ENCODE measurements at places on chromosomes 11 and 22.

DNA sequence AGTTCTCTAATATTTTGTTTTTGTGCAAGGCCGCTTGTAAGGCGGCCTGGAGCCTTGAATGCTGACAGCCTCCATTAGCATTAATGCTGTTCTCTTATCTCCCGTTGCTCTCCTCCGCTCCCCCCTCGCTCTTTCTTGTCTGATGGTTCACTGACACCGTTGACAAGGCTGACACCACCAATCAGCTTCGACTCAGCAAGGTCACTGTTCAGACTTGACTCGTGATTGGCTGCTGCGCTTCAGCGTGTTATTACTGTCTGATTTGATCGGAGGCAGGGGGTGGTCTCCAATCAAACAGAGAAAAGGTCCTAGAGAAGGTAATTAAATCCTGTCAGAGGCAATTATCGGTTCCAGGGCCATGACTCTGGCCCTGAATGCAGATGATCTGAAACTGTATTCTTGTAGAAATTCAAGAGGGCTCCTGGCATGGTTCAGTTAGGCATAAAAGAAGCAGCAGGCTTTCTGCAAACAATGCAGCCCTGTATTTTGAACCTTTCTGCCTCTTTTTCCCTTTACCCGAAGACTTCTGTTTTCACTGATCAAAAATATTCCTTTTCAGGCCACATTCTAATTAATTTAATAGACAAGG is 49.3 kb upstream of the MPPED2 start:
- no peak overlapping the region for H3K4me3 ChIP-seq
- DNase-seq, result no peak
- no peaks in the 10 kb centered on the region for H3K27me3 ChIP-seq
- no peaks in the 10 kb centered on the region for H3K4me1 ChIP-seq
- H3K36me3 ChIP-seq, result no peaks in the 10 kb centered on the region
- H3K27ac ChIP-seq, result no peak overlapping the region

DNA sequence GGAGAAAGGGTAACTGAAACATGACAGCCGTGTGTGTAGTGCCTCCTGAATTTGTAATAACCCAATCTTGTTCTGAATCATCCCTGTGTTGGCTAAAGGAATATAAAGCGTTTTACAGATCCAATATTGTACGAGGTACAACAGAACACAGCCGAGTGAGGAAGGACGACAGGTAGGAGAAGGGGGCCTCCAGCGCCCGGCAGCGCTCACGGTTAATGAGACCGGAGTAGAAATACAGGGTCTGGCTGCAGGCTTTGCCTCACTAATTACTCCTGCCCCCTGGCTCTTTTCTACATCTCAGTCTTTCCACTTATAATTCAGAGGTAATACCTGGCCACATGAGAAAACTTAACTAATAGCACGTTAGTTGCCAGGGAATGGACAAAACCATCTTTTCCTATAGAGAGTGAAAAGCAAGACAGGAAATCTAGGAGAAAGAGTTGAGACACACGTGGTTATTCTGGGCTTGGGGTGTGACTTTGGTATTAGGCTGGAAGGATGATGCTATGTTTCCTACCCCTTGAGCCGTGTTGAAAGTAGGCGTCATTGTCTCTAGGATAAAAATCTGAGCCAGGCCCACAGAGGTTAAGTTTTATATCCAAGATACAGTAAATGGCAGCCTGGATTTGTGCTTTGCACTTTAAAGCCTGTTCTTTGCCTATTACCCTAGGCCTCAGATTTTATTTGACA is 54.1 kb downstream of the GRIK4 start:
- peaks cover 29% of the 10 kb centered on the region for H3K27me3 ChIP-seq
- no peak overlapping the region for H3K27ac ChIP-seq
- H3K4me1 ChIP-seq, result no peaks in the 10 kb centered on the region
- DNase-seq, result no peak

DNA sequence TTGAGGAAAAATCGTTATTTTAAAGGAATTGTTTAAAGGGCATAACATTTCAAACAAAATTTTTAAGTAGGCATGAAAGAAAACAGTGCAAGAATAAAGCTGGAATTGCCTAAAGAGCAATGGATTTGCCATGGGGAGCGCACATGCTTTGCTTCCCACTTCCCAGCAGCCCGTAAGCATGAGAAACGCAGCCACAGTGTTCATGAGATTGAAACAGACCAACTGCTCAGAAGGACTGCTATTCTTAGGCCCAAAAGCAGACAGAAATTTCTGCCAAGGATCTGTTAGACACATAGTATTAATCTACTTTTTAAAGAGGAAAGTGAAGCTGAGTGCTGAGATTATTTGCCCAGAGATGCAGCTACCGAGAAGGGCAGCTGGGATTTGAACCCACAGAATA is 34.2 kb upstream of the TSKU start:
- H3K36me3 ChIP-seq, result no peaks in the 10 kb centered on the region
- H3K27me3 ChIP-seq, result no peaks in the 10 kb centered on the region
- no peak overlapping the region for H3K4me3 ChIP-seq
- no peak for DNase-seq
- H3K4me1 ChIP-seq, result no peaks in the 10 kb centered on the region
- no peak overlapping the region for H3K27ac ChIP-seq

DNA sequence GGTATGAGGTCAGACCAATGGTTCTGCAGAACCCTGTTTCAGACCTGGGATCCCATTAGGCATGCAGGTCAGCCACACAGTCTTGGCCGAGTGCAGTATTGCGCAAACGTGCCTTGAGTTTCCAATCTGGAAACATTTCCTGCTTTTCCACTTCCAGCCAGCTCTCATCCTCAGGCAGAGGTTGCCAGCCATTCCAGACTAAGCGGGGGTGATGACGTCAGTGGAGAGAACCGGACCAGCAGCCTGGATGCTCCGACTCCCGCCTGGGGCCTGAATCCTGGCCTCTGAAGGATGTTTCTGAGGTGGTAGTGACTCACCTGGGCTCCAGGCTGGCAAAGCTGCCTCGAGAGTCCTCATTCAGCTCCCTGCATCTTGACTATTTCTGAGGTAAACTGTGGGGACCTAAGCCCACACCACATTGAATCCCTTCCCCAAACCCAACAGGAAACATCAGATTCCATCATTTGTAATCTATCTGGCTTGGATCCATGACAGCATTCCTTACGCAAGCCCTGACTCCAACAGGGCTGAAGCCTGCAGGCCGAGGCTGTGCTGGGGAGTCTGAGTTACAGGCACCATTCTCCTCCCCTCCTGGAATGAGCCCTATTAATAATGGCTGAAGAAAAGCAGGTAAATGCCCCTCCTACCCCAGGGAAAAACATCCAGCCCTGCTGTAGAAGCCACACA is 83.0 kb downstream of the ABTB2 start:
- no peak overlapping the region for H3K4me3 ChIP-seq
- DNase-seq, result peak; percentile 73
- no peak overlapping the region for H3K27ac ChIP-seq
- H3K36me3 ChIP-seq, result no peaks in the 10 kb centered on the region
- H3K4me1 ChIP-seq, result no peaks in the 10 kb centered on the region
- no peaks in the 10 kb centered on the region for H3K27me3 ChIP-seq

DNA sequence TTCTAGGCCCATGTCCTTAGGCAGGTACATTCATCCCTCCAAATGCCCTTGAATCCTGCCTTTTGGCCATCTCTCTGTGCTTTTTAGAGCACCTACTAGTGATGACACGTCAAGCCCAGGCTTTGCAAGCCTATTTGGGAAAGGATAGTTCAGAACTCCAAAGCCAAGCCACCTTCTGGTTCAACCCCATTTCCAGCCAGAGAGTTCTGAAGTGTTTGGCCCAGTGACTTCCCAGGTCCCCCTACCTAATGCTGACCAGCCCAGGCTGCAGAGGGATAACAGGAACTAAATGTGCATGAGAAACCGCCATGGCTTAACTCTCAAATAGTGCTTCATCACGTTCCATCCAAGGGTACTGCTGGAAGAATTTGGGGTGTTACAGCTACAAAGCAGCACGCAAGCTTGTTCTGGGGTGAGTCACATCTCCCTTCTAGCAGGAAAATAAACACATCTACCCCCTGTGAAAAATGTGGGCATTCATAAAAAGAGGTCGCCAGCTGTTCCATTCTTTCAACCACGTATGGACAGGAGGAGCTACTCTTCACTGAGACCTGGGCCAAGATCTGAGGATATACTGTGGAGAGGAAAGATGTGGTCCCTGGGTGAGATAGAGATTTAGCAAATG is 2.0 kb upstream of the FXYD6 start:
- no peaks in the 10 kb centered on the region for H3K4me1 ChIP-seq
- H3K27me3 ChIP-seq, result peaks cover 22% of the 10 kb centered on the region
- DNase-seq, result no peak
- no peak overlapping the region for H3K27ac ChIP-seq
- H3K4me3 ChIP-seq, result no peak overlapping the region

GRCh38 chr11:121671283-121672168 is 218.8 kb upstream of the SORL1-AS1 start:
- no peaks in the 10 kb centered on the region for H3K4me1 ChIP-seq
- no peaks in the 10 kb centered on the region for H3K27me3 ChIP-seq
- no peak for DNase-seq
- no peaks in the 10 kb centered on the region for H3K36me3 ChIP-seq
- H3K4me3 ChIP-seq, result no peak overlapping the region
- no peak overlapping the region for H3K27ac ChIP-seq

GRCh38 chr11:28383456-28383855 is 275.3 kb downstream of the METTL15 start:
- H3K27ac ChIP-seq, result no peak overlapping the region
- no peak for DNase-seq
- no peak overlapping the region for H3K4me3 ChIP-seq
- H3K36me3 ChIP-seq, result no peaks in the 10 kb centered on the region
- no peaks in the 10 kb centered on the region for H3K4me1 ChIP-seq

DNA sequence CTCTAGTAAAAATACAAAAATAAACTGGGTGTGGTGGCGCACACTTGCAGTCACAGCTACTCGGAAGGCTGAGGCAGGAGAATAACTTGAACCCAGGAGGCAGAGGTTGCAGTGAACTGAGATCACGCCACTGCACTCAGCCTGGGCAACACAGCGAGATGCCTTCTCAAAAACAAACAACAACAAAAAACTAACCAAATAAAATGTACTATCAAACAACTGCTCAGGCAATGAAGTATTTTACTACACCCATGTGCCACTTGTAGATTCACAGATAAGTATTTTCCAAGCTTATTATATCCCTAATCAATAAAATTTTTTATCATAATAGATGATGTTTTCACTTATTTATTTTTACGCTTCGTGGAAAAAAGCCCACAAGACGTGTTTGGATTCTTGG is 924 bp downstream of the C11orf65 start:
- H3K4me1 ChIP-seq, result no peaks in the 10 kb centered on the region
- H3K27me3 ChIP-seq, result no peaks in the 10 kb centered on the region
- H3K4me3 ChIP-seq, result peak overlapping the region; percentile 59
- peak; percentile 21 for DNase-seq
- H3K27ac ChIP-seq, result peak overlapping the region; percentile 99

GRCh38 chr11:34824425-34824824 is 91.8 kb downstream of the APIP start:
- no peaks in the 10 kb centered on the region for H3K27me3 ChIP-seq
- no peak for DNase-seq
- H3K36me3 ChIP-seq, result no peaks in the 10 kb centered on the region
- H3K4me3 ChIP-seq, result no peak overlapping the region
- peak overlapping the region; percentile 82 for H3K27ac ChIP-seq

- no peaks in the 10 kb centered on the region for H3K36me3 ChIP-seq
- H3K27ac ChIP-seq, result no peak overlapping the region
- H3K4me1 ChIP-seq, result no peaks in the 10 kb centered on the region
- H3K4me3 ChIP-seq, result no peak overlapping the region
- H3K27me3 ChIP-seq, result no peaks in the 10 kb centered on the region
These were observed 8.3 kb downstream of the KRTAP5-11 start for GRCh38 chr11:71574418-71574817.

DNA sequence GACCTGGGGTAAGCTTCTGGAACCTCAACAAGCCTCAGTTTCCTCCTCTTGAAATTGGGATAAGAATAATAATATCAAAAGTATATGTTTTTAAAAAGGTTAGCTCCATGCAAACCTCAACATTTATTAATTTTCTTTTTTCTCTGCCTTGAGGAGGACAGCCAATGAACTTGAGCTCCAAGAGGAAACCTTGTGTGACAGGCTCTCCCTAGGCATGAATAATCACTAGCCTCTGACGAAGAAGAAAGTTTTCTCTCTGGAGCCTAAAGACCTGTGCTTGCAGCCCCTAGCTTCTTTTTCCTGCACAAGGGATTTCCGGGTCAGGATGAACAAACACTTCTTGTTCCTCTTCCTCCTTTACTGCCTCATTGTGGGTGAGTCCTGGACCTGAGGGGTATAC is at the start of gene PATE3:
TSS of gene PATE3 (plus strand) at position 301 of the 400 bp plus-strand sequence. CDS start at position 326, 25 bp downstream.
- H3K36me3 ChIP-seq, result no peaks in the 10 kb centered on the region
- no peak for DNase-seq
- no peak within 1 kb of the TSS for H3K4me3 ChIP-seq
- no peak within 1 kb of the TSS for H3K27ac ChIP-seq
- no peaks in the 10 kb centered on the region for H3K27me3 ChIP-seq

DNA sequence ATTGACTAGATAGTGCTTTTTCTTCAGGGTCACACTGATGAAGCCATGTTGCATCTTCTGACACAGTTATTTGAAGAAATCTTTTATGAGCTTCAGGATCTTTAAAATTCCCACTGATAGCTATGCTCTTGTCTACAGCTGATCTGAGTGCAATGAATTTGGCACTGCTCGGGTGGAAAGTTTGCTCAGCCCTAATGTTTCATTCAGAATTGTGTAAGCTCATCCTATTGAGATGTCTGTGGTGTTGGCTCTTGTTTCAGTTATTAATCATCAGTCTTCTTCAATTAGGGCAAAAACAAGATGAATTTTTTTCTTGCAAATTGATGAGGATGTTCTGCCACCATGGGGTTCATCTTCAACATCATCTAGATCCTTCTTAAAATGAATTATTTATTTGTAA is 1387.0 kb upstream of the RAG2 start:
- no peaks in the 10 kb centered on the region for H3K4me1 ChIP-seq
- H3K4me3 ChIP-seq, result no peak overlapping the region
- no peak overlapping the region for H3K27ac ChIP-seq
- DNase-seq, result no peak
- no peaks in the 10 kb centered on the region for H3K27me3 ChIP-seq

GRCh38 chr22:26658161-26658560 is 773 bp downstream of the MIAT start:
- H3K27ac ChIP-seq, result no peak overlapping the region
- peak overlapping the region; percentile 33 for H3K4me3 ChIP-seq
- no peak for DNase-seq
- peaks cover 7% of the 10 kb centered on the region for H3K4me1 ChIP-seq

DNA sequence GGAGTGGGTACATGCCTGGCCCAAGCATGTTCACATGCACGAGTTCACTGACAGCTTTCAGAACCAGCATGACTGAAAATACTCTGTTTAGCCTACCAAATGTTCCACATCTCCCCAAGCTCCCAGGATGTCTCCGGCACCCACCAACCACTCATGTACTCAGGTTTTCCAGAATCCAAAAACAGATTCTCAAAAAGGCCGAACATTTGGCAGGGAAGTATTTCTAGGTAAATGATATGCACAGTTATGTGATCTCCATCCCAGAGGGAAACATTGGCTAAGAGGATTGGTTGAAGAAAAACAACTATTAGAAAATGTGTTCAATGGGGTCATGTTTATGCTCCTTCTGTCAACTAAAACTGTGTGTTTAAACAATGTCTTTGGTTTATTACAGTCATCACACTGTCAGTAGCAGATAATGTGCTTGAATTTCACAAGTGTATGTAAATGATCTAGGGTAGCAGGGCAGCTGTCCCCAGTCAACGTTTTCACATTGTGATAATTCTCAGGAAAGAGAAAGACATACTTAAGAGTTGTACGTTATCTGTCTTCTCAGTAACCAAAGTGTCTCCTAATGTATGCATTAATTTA is 52.3 kb downstream of the BARX2 start:
- no peaks in the 10 kb centered on the region for H3K36me3 ChIP-seq
- H3K27me3 ChIP-seq, result no peaks in the 10 kb centered on the region
- no peaks in the 10 kb centered on the region for H3K4me1 ChIP-seq
- no peak overlapping the region for H3K4me3 ChIP-seq

GRCh38 chr22:23685205-23685784 is 5.5 kb upstream of the RGL4 start:
- no peaks in the 10 kb centered on the region for H3K36me3 ChIP-seq
- no peak overlapping the region for H3K4me3 ChIP-seq
- no peaks in the 10 kb centered on the region for H3K4me1 ChIP-seq
- H3K27me3 ChIP-seq, result no peaks in the 10 kb centered on the region
- no peak overlapping the region for H3K27ac ChIP-seq

All from colonic mucosa (tissue), 4 donors.